ENCODE measurements at places on chromosomes 5 and 9.

- H3K4me3 ChIP-seq, result no peak overlapping the region
- DNase-seq, result peak; percentile 86
- no peaks in the 10 kb centered on the region for H3K4me1 ChIP-seq
- peaks cover 3% of the 10 kb centered on the region for H3K27me3 ChIP-seq
- H3K36me3 ChIP-seq, result no peaks in the 10 kb centered on the region
Observed at GRCh38 chr9:124480621-124480981, 26.6 kb downstream of the NR5A1 start.

DNA sequence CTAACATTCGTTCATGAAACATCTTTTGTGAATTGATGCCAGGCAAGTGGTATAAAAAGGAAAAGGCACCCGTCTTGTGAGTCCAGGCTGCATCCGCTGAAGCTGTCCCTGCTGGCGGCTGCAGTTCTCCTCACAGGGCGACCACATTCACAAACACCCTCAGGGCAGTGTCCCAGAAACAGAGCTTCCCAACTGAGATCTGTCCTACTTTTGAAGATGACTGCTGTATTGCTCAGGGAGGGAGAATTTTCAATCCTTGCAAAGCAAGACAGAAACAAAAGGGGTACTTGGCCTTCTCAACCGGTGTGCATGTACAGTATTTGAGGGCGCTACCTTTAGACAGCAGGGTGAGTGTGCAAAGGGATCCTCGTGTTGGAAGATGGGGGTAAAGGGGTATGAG is 316.1 kb downstream of the GADD45G start:
- no peaks in the 10 kb centered on the region for H3K36me3 ChIP-seq
- H3K4me1 ChIP-seq, result peaks cover 4% of the 10 kb centered on the region
- no peak overlapping the region for H3K4me3 ChIP-seq
- no peak overlapping the region for H3K27ac ChIP-seq

GRCh38 chr5:170597872-170598271 is 94.1 kb downstream of the KCNIP1 start:
- no peak for DNase-seq
- no peak overlapping the region for H3K4me3 ChIP-seq
- H3K27me3 ChIP-seq, result no peaks in the 10 kb centered on the region
- 0 out of 2 replicates have a peak, but pooled peaks cover 2% of the 10 kb centered on the region for H3K4me1 ChIP-seq
- H3K27ac ChIP-seq, result no peak overlapping the region
- H3K36me3 ChIP-seq, result no peaks in the 10 kb centered on the region

- DNase-seq, result no peak
- no peaks in the 10 kb centered on the region for H3K27me3 ChIP-seq
- peaks cover 3% of the 10 kb centered on the region for H3K36me3 ChIP-seq
- no peak overlapping the region for H3K27ac ChIP-seq
- no peak overlapping the region for H3K4me3 ChIP-seq
- H3K4me1 ChIP-seq, result no peaks in the 10 kb centered on the region
Observed at GRCh38 chr5:112388074-112388473, 31.0 kb downstream of the EPB41L4A start.

DNA sequence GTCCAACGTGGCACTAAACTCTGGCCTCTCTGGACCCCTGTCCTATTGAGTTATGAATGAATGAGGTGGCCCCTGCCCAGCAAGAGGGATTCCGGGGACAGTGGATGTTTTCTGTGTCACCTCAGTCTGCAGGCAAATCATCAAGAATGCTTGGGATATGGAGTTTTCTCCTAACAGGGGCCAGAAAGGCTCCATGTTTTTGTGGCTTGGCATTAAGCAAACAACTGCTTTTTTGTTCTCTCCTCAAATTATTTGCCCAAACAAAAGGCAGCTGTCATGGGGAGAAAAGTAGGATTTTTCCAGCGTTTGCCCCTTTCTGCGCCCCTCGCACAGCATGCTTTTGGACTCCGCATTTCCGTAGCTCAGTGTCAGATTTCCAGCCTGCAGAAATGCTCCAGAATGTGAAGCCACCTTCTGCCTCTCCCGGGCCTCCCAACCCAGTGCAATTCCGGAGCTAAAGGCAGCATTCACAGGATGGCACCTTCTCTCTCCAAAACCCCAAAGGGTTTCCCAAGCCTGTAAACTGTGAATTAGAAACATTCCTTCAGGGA is 553.3 kb downstream of the CCDC171 start:
- no peak overlapping the region for H3K4me3 ChIP-seq
- H3K27ac ChIP-seq, result no peak overlapping the region

- no peaks in the 10 kb centered on the region for H3K36me3 ChIP-seq
- H3K4me1 ChIP-seq, result peaks cover 5% of the 10 kb centered on the region
- H3K27me3 ChIP-seq, result no peaks in the 10 kb centered on the region
- no peak overlapping the region for H3K27ac ChIP-seq
- DNase-seq, result no peak
Observed at GRCh38 chr5:169762338-169763095, 125.4 kb downstream of the DOCK2 start.

DNA sequence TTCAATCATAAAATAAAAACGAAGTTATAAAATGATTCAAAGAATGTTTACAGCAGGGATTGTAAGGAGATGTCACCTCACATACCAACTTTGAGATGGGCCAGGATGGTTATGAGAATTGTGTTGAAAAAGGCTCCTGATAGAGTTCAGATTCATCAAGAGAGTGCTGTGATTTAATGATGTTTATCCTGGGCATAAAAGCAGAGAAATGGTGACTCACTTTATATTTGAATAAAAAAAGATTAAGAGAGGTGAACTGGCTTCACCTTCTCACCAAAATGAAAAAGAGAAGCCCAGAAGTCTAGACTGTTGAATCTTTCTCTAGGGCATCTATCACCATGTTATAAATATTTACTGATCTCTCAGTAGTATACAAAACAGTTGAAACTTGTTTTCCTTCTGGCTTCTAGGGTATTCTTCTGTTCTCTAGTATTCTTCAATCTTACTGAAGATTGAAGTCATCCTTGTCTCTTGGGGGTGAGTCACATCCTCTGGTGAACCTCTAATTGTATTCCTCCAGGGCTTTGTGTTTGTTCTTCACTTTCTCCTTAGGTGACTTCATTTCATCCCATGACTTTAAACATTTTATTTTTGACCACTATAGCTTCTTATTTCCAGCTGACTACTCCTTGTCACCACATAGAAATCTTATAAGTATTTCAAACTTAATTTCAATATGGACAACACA is 1237.3 kb upstream of the C9orf72 start:
- 0 out of 3 replicates have a peak, but pooled peaks cover 1% of the 10 kb centered on the region for H3K36me3 ChIP-seq
- no peak overlapping the region for H3K4me3 ChIP-seq
- DNase-seq, result no peak
- H3K4me1 ChIP-seq, result no peaks in the 10 kb centered on the region
- no peak overlapping the region for H3K27ac ChIP-seq

GRCh38 chr9:22683700-22684075 is 237.1 kb downstream of the DMRTA1 start:
- DNase-seq, result no peak
- H3K27me3 ChIP-seq, result no peaks in the 10 kb centered on the region
- H3K27ac ChIP-seq, result no peak overlapping the region
- H3K4me1 ChIP-seq, result no peaks in the 10 kb centered on the region
- H3K4me3 ChIP-seq, result no peak overlapping the region

DNA sequence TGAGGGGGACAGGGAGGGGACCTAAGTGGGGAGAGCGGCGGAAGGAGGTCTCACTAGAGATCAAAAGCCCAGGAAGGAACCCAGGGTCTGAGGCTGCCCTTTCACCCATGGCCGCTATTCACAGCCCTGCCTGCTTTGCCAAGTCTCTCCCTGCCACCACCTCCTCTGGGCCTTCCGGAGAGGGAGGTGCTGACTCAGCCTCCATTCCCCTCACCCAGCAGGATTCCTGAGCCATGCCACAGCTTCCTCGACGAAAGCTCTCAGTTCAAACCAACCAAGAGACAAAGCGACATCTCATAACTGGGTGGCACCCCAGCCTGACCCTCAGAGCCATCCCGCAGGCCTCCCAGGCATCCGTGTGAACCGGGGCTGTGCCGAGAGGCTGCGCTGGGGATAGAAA is 36.7 kb downstream of the PAX5 start:
- DNase-seq, result no peak
- H3K27ac ChIP-seq, result no peak overlapping the region
- H3K27me3 ChIP-seq, result peaks cover 5% of the 10 kb centered on the region
- H3K4me1 ChIP-seq, result no peaks in the 10 kb centered on the region
- no peak overlapping the region for H3K4me3 ChIP-seq

DNA sequence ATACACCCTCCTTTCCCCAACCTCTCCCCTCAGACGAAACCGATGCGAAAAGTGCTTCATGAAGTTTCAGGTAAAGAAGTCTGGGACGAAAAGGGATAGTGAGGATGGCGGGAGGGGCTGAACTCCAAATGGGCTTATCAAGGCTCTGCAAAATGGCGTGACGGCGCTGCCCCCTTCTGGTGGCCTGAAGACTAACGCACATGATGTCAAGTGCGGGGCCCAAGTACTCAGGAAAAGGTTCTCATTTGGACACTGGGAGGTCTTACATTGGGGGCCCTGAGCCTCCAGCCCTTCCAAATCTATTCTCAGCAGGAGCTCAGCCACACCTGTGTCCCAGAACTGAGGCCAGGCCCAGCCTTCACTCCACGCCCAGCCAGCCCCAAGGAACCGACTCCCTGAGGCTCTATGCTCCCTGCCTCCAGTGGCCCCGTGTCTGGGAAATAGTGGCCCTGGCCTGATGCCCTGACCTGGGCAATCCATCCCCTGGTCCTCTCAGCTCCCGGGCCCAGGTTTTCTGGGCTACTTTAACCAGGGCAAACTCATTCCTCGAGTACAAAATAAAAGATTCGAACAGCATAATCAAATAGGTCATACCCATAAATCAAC is 119.9 kb downstream of the KCNIP1 start:
- H3K4me3 ChIP-seq, result no peak overlapping the region
- H3K27me3 ChIP-seq, result no peaks in the 10 kb centered on the region
- H3K36me3 ChIP-seq, result no peaks in the 10 kb centered on the region
- no peak overlapping the region for H3K27ac ChIP-seq
- DNase-seq, result peak; percentile 84
- H3K4me1 ChIP-seq, result no peaks in the 10 kb centered on the region

DNA sequence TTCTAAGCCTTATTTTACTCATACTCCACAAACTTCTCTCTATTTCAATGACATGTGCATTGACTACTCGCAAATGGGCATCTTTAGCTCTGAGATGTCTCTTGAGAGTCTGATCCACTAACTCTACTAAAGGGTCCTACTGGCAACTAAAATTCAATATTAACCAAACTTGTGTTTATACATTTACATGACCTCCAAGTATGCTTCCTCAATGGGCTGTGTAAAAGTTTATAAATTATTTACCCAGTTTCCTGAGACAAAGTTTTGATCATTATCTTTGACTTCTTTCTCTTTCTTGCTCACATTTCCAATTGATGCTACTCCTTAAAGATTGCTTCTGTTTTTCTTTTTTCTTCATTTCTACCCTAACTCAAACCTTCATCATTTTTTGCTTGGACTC is 510.1 kb upstream of the DAB2 start:
- H3K27me3 ChIP-seq, result 0 out of 2 replicates have a peak, but pooled peaks cover 2% of the 10 kb centered on the region
- no peaks in the 10 kb centered on the region for H3K4me1 ChIP-seq

- no peaks in the 10 kb centered on the region for H3K36me3 ChIP-seq
- no peak for DNase-seq
- no peak overlapping the region for H3K27ac ChIP-seq
- H3K4me3 ChIP-seq, result no peak overlapping the region
- no peaks in the 10 kb centered on the region for H3K4me1 ChIP-seq
- no peaks in the 10 kb centered on the region for H3K27me3 ChIP-seq
Observed at GRCh38 chr9:27590651-27591050, 17.4 kb upstream of the C9orf72 start.

GRCh38 chr9:14314929-14315874 is 1.3 kb upstream of the NFIB start:
- peak overlapping the region; percentile 99 for H3K4me3 ChIP-seq
- DNase-seq, result peak; percentile 65
- no peaks in the 10 kb centered on the region for H3K27me3 ChIP-seq

GRCh38 chr5:132422720-132423437 is 53.4 kb downstream of the SLC22A5 start:
- H3K36me3 ChIP-seq, result no peaks in the 10 kb centered on the region
- no peak for DNase-seq
- H3K27ac ChIP-seq, result no peak overlapping the region
- H3K4me1 ChIP-seq, result no peaks in the 10 kb centered on the region
- H3K27me3 ChIP-seq, result no peaks in the 10 kb centered on the region
- no peak overlapping the region for H3K4me3 ChIP-seq

DNA sequence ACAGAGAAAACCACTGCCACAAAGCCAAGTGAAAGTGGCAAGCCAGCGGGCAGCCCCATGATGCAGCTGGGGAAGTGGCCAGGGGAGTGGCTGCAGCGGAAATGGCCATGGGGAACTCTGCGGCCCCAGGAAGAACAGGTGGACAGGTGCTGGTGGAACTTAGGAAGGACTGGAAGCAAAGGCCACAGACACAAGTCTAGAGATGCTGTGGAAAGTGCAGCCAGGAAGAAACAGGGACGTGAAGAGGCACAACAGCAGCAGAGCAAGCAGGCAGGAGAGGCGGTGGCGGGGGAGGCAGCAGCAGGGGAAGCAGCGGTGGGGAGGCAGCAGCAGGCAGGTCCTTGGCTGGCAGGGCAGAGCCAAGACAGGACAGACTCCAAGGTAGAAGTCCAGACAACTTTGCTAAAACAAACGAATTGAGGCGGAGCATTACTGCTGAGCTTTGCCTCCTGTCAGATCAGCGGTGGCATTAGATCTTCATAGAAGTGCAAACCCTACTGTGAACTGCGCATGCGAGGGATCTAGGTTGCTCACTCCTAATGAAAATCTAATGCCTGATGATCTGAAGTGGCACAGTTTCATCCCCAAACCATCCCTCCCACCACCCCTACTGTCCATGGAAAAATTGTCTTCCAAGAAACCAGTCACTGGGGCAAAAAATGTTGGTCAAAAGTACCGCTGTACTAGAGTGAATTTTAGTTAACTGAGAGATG is 11.8 kb downstream of the SURF6 start:
- no peaks in the 10 kb centered on the region for H3K4me1 ChIP-seq
- no peak overlapping the region for H3K27ac ChIP-seq
- H3K4me3 ChIP-seq, result no peak overlapping the region

GRCh38 chr5:36198281-36198680 is 43.4 kb downstream of the NADK2 start:
- H3K27ac ChIP-seq, result no peak overlapping the region
- H3K4me3 ChIP-seq, result no peak overlapping the region
- peaks cover 5% of the 10 kb centered on the region for H3K36me3 ChIP-seq
- DNase-seq, result no peak

GRCh38 chr9:104286187-104286586 is 192.1 kb downstream of the SMC2 start:
- H3K27ac ChIP-seq, result no peak overlapping the region
- H3K4me3 ChIP-seq, result no peak overlapping the region
- no peak for DNase-seq
- no peaks in the 10 kb centered on the region for H3K36me3 ChIP-seq

GRCh38 chr5:50352382-50352781 is 88.7 kb downstream of the EMB start:
- peaks cover 6% of the 10 kb centered on the region for H3K36me3 ChIP-seq
- H3K4me1 ChIP-seq, result no peaks in the 10 kb centered on the region
- no peak for DNase-seq
- no peak overlapping the region for H3K27ac ChIP-seq
- H3K27me3 ChIP-seq, result no peaks in the 10 kb centered on the region
- no peak overlapping the region for H3K4me3 ChIP-seq
